ENCODE measurements at places on chromosomes 1 and 21. TPM values are rescaled to one million over a fixed set of nuclear protein-coding genes. Genes with fewer than 3 reads are reported as not detected.

ADCY10 gene
- not detected for total RNA-seq

THEMIS2 gene
- 6.7 TPM for total RNA-seq

- H3K4me1 ChIP-seq, result peaks cover 28% of the 10 kb centered on the region
- no peaks in the 10 kb centered on the region for H3K27me3 ChIP-seq
- DNase-seq, result peak; percentile 91
- no peak overlapping the region for H3K27ac ChIP-seq
- H3K36me3 ChIP-seq, result no peaks in the 10 kb centered on the region
These were observed 35.1 kb downstream of the PTPRF start for GRCh38 chr1:43565600-43566360.

- no peak overlapping the region for H3K4me3 ChIP-seq
- H3K4me1 ChIP-seq, result no peaks in the 10 kb centered on the region
These were observed 43.1 kb downstream of the ZMYM1 start for GRCh38 chr1:35122311-35122710.

DNA sequence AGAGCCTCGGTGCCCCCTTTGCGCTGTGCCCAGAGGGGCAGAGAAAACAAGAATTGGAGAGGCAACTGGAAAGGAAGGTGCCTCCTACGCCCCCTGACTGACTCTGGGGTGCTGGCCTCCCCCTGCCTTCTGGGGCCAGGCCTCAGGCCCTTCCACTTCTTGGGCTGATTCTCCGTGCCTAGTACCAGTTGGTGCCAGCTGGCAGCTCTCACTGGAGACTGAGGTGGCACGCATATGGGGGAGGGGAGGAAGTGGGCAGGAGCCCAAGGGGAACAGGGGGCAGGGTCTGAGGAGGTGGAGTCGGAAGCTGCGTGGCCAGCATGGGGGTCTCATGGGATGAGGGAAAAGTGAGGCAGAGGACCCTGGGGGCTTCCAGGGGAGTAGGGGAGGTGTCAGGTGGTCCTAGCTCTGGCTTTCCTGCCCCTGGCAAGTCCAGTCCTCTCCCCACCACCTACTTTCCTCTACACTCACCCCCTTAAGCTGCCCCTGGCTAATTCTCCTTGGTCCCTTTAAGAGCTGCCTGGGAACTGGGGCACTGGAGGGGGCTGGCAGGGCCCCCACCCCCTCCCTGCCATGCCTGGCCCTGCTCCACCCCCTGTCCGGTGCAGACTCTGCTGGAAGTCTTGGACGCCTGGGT is 6.5 kb upstream of the SEMA4A start:
- H3K4me1 ChIP-seq, result peaks cover 40% of the 10 kb centered on the region
- peak overlapping the region; percentile 22 for H3K4me3 ChIP-seq
- no peaks in the 10 kb centered on the region for H3K36me3 ChIP-seq
- DNase-seq, result no peak

GRCh38 chr1:220926146-220926545 is 46.9 kb downstream of the HLX start:
- no peaks in the 10 kb centered on the region for H3K36me3 ChIP-seq
- no peak for DNase-seq
- H3K4me3 ChIP-seq, result no peak overlapping the region
- H3K4me1 ChIP-seq, result peaks cover 14% of the 10 kb centered on the region
- no peaks in the 10 kb centered on the region for H3K27me3 ChIP-seq
- H3K27ac ChIP-seq, result no peak overlapping the region

- H3K36me3 ChIP-seq, result no peaks in the 10 kb centered on the region
- H3K4me3 ChIP-seq, result peak overlapping the region; percentile 46
- peaks cover 57% of the 10 kb centered on the region for H3K27me3 ChIP-seq
- no peak overlapping the region for H3K27ac ChIP-seq
- H3K4me1 ChIP-seq, result no peaks in the 10 kb centered on the region
- DNase-seq, result peak; percentile 96
These were observed 47.1 kb upstream of the DMBX1 start for GRCh38 chr1:46442317-46443161.

- no peaks in the 10 kb centered on the region for H3K36me3 ChIP-seq
- H3K4me1 ChIP-seq, result peaks cover 34% of the 10 kb centered on the region
- H3K27me3 ChIP-seq, result no peaks in the 10 kb centered on the region
- no peak overlapping the region for H3K27ac ChIP-seq
- no peak overlapping the region for H3K4me3 ChIP-seq
- peak; percentile 13 for DNase-seq
These were observed 75.4 kb downstream of the PLD5 start for GRCh38 chr1:242448910-242449645.
